ENCODE measurements at places on chromosomes 2 and 18.

GRCh38 chr18:48563027-48563426, 24.2 kb downstream of the CTIF start:
- no peak for DNase-seq

- no peak for DNase-seq
Observed at GRCh38 chr2:176164611-176165369, 7.7 kb downstream of the HOXD3 start.

- DNase-seq, result peak; percentile 78
Observed at GRCh38 chr18:40851014-40851429, 1104.0 kb upstream of the PIK3C3 start.

- no peak for DNase-seq
Observed at GRCh38 chr2:151665959-151666358, 68.3 kb downstream of the NEB start.

- no peak for DNase-seq
Observed at GRCh38 chr2:25305775-25306174, 36.0 kb downstream of the DNMT3A start.

DNA sequence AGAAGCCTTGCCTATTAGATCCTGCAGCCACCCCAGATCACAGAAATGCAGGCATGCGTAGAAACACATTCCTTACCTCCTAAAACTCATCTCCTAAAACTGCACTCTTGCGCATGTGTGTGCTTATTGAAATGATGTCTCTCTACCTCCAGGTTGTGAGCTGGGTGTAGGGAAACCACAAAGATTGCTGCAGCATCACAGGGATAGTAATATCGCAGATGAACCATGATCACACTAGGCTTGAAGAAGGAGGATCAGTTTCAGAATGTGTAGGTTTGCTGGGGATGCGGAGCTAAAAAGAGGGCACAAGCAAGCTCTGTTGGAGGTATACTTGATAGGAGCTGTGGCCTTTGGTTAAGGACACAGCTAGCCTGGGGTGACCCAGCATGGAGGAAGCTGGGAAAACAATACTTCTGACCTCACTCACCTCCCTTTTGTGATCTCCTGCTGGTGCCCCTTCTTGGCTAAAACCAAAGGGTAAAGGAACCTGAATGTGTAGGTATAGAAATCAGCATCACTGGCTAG, 118.8 kb downstream of the SETBP1 start:
- DNase-seq, result no peak

DNA sequence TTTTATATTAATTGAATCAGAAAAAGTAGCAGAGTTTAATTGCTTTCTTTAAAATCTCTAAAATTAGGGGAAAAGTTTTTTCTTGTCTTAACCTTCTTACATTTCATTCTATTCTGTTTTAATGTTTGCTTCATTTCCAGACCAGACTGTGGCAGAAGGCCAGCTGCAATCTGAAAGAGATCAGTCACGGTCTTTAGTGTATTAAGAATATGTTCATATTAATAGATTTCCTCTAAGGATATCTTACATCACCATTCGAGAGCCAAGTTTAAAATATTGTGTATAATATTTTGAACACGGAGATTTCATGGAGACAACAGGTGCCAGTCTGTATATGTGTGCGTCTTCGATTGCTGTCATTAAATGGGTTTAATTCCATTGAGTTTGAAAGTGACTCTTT, 230.9 kb upstream of the ZSWIM2 start:
- DNase-seq, result peak; percentile 77

DNA sequence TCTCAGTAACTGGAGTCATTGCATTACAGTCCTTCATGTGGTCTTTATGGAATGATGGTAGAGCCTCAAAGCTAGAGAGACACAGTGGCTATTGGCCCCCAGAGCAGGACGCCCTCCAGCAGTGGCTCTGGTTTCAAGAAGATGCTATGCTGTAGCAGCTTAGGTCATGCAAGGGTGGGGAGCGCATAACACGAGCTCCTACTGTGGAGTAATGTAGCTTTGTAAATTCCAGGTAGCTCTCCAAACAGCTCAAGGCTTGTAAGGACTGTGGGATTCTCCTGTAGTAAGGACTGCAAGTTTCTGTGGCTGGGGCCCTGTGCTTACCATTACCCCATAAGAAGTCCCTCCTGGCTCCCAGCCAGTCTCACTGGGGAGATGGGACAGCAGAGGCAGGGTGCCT, 15.6 kb downstream of the APLF start:
- no peak for DNase-seq

DNA sequence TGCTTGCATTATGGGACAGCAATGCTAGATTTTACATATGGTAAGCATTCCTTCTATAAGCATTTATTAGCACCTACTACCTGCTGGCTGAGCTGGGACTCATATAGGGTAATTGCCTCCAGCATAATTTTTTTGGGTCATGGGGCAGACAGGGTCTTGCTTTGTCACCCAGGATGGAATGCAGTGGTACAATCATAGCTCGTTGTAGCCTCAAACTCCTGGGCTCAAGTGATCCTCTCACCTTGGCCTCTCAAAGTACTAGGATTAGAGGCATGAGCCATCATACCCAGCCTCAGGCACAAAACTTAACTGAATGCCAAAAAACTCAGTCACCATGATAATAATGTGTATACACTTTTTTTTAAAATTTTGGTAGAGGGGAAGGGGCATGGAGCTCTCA, 35.3 kb downstream of the TMEM237 start:
- no peak for DNase-seq

DNA sequence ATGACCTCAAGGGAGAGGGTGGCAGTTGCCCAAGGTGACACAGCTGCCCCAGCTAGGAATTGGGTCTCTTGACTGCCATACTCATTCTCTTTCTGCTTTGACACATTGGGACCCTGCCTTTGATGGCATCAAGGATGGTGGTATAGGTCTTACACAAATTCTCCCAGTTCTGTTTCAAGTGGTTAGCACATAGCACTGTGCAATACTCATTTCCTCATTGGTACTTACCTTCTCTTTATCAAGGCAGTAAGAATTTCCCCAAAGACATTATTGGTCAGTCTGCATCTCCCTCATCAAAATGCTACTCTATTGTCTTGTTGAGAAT, 35.9 kb upstream of the CCDC93 start:
- DNase-seq, result no peak

DNA sequence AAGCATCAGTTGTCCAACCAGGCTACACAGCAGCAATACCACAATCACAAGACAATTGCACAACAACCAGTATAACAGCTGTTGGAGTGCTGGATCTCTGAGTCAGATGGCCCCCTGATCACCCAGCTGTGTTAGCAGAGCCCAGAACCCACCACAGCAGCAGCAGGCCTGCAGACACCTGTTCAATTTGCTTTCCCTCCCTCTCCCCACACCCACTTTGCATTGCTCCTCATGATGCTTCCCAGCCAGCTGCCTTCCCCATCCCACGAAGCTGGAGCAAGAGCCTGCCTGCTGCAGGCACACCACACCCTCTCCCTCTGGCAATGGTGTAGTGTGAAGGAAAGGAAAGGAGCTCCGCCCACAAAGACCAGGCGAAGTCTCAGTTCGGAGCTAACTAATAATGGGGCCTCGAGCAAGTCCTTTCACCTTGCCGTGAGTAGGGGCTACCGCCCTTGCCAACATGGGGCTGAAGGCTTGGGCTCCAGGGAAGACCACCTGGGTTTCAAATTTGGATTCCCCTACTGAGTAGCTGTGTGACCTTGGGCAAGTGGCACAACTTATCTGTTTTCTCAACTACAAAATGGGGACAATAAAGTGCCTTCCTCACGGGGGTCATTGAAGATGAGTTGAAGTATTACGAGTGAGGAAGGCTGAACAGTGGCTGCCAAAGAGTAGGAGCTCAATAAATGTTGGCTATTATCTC, 19.4 kb upstream of the ZBTB7C start:
- DNase-seq, result no peak

GRCh38 chr2:216159646-216160045, 50.5 kb downstream of the XRCC5 start:
- no peak for DNase-seq

- DNase-seq, result no peak
Observed at GRCh38 chr18:58527952-58528287, 101.0 kb downstream of the ALPK2 start.

DNA sequence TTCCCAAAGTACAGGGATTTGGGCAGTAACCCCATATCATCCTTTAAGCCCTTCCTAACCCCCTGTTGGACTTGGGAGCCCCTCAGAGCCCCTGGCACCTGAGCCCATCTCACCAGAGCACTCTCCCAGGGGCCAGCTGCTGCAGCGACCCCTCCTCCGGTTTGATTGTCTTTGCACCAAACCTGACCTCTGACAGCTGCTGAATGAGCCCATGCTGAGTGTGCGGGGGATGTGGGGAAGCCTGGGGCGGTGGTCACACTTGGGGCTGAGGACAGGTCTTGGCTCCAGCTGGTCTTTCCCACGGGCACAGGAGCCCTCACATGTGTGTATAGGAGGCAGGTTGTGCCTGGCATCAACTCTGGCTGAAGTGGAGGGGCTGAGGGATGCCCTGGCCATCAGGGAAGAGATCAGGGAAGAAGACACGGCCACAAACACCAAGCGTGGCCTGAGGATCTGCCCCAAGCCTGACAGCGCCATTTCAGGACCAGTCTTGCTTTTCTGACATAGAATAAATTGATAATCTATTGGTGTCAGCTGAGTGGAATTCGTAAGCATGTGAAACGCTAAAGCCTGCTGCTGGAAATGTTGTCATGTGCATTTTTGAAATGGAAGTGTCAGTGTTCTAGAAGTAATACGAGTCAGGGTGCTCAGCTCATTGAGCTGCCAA, 102.4 kb downstream of the ACKR3 start:
- no peak for DNase-seq

GRCh38 chr2:138841459-138841858, 61.3 kb upstream of the NXPH2 start:
- no peak for DNase-seq

- no peak for DNase-seq
Observed at GRCh38 chr18:75139226-75139911, 69.6 kb downstream of the PTGR3 start.

GRCh38 chr2:230714136-230714480, 1.5 kb downstream of the CAB39 start:
- peak; percentile 45 for DNase-seq

DNA sequence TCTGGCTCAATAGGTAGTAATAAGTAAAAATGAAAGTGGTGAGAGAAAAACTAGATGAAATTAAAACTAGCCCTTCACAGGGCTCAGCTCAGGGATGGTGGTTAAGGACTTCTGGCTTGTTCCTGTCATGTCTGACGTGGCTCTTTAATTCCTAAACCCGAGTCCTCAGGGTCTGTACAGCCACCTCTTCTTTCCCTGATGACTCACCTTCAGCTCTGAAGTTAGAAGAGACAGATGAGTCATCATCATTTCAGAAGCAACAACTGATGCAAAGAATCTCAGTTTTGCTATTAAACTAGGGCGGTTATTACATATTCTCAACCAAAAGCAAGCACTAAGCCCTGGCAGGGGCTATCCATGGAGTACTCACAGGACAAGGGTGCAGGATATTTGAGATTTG, 24.0 kb upstream of the ITGB6 start:
- DNase-seq, result peak; percentile 82

DNA sequence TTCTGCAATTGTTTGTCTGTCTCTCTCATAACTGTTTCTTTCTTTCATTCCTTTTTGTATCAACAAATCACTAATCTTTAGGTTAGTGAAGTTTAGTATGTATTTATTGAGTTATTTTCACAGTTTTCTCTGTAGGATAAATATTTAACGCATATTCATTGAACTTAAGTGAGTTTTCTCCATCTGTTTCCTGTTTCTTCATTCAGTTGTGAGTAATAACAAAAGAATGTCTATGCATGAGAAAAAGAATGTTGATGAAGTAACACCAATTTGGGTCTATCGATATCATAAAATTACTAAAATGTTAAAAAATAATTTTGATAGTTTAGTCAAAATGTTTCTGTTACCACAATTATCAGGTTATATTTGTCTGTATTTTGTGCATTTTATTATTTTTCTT, 948.0 kb downstream of the DSC3 start:
- peak; percentile 15 for DNase-seq

- DNase-seq, result no peak
Observed at GRCh38 chr2:121532347-121532766, 1.7 kb downstream of the RNU4ATAC start.

DNA sequence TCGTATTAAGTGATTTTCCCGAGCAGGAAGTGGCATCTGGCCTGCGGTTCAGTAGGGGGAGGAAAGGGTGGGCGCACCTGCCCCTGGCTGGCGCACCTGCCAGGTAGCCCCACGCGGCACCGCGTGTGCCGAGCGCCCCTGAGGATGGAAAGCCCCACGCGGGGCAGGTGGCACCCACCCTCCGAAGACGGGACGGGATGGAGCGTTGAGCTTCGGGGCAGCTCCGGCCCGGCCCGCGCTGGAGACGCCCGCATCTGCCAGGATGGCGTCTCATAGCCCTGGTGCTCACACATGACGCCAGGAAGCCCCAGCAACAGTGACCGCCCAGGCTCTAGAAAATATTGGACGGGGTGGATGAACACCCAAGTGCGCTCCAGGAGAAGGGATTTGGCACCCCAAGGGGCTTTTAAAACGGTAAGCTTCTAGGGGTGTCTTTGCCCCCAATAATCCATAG, 2.5 kb upstream of the NFATC1 start:
- DNase-seq, result no peak

GRCh38 chr2:240235811-240236210, 95.4 kb upstream of the OTOS start:
- no peak for DNase-seq

DNA sequence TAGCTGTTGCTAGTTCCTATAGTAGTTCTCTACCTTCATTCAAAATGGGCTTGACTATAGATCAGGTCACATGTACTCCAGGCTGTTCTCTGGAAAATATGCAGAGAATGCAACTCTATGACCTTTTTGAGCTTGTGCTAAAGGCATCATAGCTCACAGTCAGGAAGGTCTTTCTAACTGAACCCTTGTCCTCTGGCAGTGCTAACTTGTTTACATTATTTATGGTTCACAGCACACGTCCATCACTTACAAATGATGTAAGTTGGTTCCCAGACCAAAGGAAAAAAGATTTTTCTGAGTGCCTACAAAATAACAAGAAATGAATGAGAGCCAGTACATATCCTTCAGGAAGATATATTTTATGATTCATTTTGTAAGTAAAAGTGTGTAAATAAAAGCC, 236.1 kb downstream of the GCA start:
- no peak for DNase-seq

GRCh38 chr2:194765723-194766122, 891.3 kb upstream of the SLC39A10 start:
- no peak for DNase-seq

DNA sequence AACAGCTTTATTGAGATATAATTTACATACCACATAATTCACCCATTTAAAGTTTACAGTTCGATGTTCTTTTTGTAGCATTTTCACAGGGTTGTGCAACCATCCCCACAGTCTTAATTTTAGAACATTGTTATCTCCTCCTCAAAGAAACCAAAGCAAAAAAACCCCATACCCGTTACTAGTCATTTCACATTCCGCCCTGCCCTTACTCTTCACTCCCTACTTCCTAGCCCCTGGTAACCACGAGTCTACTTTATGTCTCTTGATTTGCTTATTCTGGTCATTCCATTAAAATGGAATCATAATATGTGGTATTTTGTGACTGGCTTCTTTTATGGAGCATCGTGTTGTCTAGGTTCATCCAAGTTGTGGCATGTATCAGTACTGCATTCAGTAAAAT, 137.7 kb downstream of the TANC1 start:
- DNase-seq, result no peak
